ENCODE measurements at places on chromosomes 3 and 15.

- DNase-seq, result no peak
These were observed 57.8 kb upstream of the SMAD6 start for GRCh38 chr15:66644000-66644787.

DNA sequence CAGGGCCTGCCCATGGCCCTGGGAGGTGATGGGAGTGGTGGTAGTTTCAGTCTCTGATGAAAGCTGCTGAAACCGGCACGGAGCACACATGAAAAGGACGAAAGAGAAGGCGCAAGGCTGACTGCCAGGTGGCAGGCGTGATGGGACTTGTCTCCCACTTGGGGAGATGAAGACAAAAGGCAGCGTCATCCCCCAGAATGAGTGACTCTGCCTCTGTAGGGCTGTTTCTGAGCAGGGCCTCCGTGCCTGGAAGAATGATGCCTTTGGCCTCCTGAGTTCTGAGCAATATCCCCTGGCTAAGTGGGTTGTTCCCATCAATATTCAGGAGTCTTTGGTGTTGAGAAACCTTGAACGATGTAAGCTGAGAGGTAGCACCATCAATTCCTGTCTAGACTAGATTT, 237.8 kb downstream of the OPA1 start:
- DNase-seq, result no peak

DNA sequence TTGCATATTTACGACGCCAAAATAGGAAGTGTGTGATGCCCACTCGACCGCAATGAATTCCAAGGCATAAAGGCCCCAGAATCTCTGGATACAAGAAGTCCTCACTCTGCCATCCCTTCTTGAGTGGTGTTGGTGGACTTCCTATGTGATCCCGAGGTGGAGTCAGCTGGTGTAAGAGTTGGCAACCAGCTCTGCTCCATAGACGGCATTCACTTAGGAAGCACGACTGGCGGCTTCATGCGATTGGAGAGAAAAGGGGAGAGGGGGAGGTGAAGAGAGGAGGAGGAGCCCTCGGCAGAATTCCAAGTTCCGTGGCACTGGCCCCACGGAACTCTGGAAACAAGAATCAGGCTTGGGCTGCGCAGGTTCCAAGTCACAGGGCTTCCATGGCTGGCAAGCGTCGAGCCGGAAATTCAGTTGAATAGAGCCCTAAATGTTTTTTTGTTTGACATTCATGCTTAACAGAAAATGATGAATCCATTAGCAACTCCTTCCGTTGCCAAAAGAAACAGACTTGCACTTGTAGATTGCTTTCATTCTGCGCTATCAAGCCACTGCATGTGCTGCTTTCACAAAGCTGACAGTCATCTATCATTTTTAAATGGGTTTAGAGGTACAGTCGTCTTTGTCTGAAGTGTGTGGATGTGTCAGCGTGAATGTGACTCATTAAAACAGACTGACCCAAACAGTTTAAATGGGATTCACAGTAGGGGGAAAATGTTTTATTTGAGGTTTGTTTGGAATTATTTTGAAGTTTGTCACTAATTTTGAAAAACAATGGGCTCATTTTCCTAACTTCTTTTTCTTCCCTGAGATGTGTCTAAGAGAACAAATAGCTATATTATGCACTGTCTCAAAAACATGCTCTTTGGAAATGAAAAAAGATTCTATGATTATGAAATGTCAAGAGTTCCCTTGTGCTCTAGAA, 428.3 kb upstream of the ATP11B start:
- no peak for DNase-seq

DNA sequence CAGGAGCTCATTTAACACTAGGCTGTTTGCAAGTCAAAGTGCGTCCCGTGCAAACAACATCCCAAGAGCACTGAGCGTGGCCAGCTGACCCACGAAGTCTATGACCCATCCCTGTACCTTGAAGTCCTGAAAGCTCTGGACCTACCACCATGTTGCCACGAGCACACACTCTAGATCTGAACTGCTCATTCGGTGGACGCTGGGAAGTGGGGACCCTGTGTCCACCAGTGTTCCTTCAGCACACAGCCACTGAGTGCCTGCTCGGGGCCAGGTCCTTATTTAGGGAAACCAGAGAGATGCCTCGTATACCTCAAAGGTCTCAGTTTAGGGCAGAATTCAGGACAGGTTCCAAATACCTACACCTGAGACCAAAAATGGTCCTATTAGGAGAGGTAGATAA, 236.9 kb downstream of the XXYLT1 start:
- DNase-seq, result no peak

GRCh38 chr3:125186800-125187598, 25.5 kb downstream of the SLC12A8 start:
- DNase-seq, result no peak

Measured in GOT3 (cell line).